Brain microvascular endothelial cell (primary cell): ENCODE measurements at places on chromosomes 4 and X.

- DNase-seq = no peak
These were observed 101.0 kb downstream of the PGRMC2 start for GRCh38 chr4:128186623-128187022.

DNA sequence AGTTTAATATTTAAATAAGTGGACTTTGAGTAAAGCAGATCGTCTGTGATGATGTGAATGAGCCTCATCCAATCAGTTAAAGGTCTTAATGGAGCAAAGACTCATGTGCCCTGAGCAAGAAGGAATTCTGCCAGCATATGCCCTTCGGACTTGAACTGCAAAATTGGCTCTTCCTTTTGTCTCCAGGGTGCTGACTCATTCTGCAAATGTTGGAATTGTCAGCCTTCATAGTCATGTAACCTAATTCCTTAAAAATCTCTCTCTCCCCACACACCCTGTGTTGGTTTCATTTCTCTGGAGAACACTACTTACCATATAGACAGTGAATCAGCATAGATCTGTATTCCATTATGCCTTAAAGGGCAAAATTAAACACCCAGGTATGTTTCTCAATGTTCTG is 609.8 kb upstream of the GALNTL6 start:
- DNase-seq = peak; percentile 24

- peak; percentile 24 for DNase-seq
These were observed 142.0 kb downstream of the RTL3 start for GRCh38 chrX:78517124-78517523.

GRCh38 chr4:95142932-95143331 is 385.2 kb downstream of the BMPR1B start:
- no peak for DNase-seq

- no peak for DNase-seq
These were observed 133.1 kb downstream of the IDS start for GRCh38 chrX:149371986-149372385.

- peak; percentile 81 for DNase-seq
These were observed 95.9 kb downstream of the WDFY3 start for GRCh38 chr4:84870398-84871163.

DNA sequence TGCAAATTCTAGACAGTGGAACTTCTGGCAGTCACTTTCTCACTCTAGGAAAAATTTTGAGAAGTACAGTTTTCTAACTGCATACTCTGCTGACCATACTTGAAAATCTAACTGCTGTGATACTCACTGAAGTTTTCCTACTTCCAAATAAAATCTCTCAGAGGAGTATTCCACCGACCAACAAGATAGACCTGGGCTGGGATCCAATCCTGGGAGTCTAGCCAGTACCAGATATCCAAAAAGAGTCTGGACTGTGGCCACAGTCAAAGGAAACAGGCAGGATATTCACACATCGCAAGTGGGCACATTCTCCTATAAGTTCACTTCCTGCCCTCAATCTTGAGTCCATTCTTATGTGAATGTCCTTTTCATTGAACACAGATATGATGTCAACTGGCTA is 1138.7 kb upstream of the PCDH7 start:
- no peak for DNase-seq

DNA sequence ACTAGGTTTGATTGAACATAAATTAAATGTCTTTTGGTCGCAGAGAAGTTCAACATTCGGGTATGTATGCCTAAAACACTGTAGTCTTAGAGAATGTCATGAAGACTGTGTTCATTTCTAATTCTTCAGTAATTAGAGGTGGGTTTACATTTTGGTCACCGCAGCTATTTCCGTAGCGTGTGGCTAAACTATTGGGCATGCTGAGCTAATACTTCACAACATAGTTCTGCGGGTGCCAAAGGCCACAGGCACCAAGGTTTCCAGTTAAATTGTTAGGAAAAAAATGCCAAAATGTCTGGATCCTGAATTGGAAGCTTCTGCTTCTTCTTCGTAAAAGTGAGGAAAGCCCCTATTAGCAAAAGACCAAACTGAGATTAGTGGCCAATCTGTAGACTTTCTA is 25.1 kb downstream of the SMIM31 start:
- no peak for DNase-seq

GRCh38 chrX:47690175-47690574 is 31.2 kb upstream of the UXT start:
- DNase-seq = no peak

GRCh38 chrX:42384956-42385355 is 393.0 kb downstream of the PPP1R2C start:
- DNase-seq = no peak

DNA sequence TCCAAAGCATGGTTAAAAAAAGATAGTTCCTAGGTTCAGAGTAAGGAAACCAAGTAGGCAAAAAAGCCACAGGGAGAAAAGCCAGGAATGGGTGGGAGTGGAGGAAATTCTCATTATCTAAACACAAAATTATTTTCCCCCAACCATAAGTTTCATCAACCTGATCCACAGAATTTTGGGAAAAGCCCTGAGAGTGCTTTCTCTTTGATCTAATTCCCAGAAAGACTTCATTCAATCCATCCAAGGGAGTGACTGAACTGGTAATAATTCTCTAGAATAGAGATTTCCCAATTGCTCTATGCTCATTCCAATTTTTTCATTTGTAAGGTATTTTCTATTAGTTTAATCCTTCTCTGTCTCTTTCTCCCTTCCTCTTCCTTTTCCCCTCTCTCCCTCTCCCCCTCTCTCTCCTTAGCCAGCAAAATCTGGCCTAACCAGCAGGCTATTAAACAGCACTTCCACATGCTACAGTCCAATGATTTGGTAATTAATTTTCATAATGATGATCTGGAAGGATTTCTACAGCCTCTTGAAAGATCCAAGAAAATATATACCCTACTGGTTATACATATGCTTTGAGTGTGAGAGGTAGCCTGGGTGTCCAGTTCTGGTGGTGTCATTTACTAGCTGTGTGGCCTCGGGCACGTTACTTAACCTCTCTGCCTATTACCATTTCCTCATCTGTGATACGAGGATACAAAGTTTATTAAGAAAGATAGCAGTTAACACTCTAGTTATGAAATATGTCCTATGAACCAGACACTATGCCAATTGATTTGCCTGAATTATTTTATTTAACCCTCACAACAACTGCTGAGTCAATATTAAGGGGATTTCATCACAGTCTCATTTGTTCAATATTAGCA is 251.5 kb upstream of the RASGEF1B start:
- no peak for DNase-seq

DNA sequence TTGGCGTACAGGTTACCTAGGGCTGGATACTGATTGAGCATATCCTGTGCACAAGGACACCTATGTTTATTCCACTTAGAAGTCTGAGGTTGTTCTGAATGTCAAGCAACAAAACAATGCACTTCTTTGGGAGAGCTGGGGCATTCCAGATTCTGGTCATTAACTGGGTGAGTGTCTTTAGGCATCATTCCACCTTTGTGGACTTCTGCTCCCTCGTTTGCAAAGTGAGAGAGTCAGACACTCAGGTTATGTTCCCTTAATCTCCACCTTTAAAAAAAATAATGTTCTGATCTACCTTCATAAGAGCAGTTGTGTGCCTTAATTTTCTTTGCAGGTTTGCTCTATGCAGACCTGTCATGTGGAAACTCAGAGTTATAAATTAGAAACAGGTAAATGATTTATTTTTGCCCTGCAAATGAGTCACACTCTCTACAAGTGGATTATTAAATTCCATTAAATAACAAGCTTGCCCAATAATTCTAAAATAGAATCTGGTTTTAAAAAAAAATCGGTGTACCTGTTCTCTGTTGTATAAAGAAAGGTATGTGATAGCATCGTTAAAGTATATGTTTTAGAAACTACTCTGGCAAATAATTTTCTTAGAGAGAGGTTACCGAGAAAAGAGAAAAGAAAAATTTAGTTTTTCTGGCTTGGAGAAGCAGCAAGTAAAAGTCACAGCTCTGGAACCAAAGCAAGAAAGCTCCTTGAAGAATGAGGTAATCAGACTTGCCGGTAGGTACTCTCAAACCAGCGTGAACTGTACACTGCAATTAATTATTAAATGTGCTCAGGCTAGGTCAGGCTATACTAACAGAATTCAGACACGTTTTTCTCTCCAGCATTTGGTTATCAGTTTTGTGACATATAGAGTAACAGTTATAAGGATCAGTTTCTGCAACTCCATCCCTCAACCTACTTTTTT is 93.2 kb downstream of the SORBS2 start:
- no peak for DNase-seq

DNA sequence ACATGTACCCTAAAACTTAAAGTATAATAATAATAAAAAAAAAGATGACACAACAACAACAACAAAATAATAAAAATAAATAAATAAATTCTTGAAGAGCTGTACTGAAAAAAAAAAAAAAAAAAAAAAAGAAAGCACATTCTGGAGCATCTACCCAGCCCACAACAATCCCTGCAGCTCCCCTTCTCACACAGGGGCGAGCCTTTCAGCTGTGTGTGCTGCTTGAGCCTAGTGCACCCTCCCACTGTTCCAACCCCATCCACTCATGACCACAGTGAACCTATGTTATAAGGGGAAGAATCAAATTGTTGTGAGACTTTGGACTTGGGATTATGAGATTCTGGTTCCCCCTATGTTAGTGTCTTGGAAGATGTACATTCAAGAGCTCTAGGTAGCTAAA is 161.5 kb upstream of the JADE1 start:
- DNase-seq = no peak
